ENCODE measurements at places on chromosomes 11 and 22.

- DNase-seq = no peak
Observed at GRCh38 chr11:18736590-18737148, 10.7 kb upstream of the IGSF22 start.

DNA sequence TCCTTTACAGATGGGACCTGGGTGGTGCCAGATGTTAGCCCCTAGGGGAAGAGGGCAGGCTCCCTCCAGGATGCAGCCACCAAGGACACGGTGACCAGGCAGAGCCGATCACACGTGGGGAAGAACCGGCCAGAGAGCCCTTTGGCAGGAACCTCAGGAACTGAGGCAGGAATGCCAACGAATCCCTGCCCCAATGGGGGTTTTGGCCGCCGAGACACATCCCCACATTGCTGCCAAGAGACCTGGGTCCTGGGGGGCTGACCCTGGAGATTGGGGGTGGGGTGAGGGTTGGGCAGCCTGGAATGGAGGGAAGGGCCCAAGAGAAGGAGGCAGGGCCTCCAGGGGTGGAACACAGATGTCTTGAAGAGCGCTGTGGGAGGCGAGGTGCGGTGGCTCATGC is 28.7 kb upstream of the LMO1 start:
- no peak for DNase-seq

DNA sequence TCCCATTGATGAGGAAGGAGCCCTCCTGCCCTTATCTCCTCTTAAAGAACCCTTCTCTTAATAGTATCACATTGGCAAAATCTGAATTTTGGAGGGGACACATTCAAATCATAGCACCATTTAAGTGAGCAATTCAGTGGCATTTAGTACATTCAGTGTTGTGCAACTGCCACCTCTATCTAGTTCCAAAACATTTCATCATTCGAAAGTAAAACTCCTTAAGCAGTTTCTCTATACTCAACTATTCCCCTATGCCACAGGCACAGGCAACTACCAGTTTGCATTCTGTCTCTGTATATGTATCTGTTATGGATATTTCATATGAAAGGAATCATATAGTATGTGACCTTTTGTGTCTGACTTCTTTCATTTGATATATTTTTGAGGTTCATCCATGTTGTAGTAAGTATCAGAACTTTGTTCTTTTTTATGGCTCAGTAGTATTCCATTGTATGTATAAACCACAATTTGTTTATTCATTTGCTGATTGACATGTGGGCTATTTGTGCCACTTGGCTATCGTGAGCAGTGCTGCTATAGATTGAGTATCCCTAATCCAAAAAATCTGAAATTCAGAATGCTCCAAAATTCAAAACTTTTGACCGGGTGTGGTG is 22.9 kb downstream of the FAR1 start:
- no peak for DNase-seq

- no peak for DNase-seq
Observed at GRCh38 chr11:72015511-72016061, 16.9 kb downstream of the IL18BP start.

DNA sequence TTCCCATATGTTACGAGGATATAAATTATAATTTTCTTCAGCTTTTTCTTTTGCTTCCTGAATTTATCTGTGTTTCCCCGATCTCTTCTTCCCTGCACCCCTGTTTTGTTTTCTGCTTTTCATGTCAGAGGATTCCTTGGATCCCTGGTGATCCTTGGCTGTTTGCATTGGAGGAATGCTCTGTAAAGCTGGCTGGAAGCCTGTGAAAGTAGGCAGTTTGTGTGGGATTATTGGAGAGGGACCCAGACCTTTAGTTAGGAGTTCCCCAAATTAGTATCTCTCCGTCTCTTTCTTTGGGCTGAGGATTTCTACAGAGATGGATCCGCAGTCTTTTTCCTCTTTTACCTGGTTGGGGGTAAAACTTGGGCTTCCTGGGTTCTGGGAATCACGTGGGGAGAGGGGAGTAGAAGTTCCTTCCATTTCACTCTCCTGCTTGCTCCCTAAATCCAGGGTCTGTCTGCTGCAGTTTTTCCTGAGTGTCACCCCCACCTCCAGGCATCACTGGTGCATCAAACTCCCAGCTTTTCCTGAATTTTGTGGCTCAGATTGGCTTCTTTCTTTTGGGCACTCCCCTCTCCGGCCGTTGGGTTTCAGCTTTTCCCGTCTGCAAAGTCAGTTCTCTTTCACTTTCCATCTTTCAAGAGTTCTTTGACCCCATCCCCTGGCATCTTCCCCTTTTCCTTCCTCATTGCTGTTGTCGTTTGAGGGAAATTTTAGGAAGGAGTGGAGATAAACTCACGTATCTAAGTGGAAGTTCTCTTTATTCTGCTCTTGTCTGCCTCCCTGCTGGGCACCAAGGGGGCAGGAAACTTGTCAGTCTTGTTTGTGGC is 79.1 kb upstream of the ALX4 start:
- no peak for DNase-seq

- DNase-seq = no peak
Observed at GRCh38 chr11:47185305-47186075, 744 bp downstream of the PACSIN3 start.

DNA sequence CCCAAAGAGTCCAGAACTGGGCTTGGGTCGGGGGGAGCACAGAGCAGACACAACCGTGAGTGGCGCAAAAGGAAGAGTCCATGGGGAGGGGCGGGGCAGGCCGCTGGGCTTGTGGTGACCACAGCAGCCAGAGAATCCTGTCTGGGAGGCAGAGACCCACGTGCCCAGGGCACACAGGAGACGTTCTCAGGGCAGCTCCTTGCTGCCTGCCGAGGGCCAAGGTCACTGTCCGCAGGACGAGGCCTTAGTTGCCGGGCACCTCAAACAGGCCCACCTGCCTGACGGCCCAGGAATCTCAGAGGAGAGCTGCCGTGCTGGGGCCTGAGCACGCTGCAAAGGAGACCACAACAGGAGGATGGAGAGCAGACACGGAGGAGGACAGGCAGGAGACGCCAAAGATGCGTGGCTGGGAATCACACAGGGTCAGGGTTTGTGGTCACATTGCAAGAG is 87.8 kb downstream of the MYEOV start:
- DNase-seq = no peak

GRCh38 chr22:49929211-49929979 is 11.0 kb downstream of the CRELD2 start:
- DNase-seq = peak; percentile 65

DNA sequence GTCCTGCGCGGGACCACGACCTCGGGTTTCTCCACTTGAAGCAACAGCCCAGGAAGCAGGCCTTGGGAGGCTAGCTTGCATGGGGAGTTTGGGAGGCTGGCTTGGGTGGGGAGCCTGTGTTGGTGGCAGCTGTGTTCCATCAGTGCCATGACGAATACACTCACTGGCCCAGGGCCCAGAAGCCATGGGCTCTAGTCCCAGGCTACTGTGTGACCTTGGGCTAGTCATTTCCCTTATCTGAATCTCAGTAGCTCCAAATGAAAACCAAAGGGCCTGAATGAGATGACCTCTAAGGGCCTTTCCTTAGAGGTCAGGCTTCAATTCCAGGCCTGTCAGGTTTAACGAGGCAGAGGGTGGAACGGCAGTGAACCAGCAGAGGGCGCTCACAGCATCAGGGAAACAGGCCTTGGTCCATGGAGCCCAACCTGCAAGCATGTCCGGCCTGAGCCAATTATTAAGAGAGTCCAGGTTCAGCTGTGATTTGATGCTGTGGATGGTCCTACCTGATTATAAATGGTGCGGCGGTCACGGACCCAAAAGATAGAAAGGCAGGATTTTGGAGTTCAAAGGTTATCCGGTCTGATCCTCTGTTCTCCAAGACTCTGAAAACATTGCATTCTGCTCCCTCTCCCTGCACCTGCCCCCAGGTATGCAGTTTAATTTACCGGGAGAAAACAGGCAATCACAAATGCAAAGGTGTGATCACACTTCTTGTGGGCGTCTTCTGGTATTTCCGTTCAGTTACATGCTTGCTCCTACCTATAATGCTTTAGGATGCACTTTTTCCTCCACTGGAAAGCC is 15.9 kb downstream of the PTPN5 start:
- DNase-seq = peak; percentile 23

DNA sequence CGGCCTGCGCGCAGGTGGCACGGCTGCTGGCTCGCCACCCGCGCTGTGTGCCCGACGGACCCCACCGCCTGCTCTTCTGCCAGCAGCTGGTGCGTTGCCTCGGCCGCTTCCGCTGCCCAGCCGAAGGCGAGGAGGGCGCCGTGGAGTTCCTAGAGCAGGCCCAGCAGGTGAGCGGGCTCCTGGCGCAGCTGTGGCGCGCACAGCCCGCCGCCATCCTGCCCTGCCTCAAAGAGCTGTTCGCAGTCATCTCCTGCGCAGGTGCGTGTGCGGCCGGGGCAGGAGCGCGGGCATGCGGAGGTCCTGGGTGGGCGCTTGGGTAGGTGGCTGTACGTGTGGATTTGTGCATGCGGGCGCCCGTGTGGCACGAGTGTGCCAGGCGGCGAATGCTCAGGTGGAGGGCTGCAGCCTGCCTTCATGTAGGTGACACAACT is 8.0 kb downstream of the USP35 start:
- DNase-seq = no peak

Measured in stimulated activated CD4-positive, alpha-beta T cell treated with anti-CD3 and anti-CD28 coated beads, Interleukin-12 subunit alpha, Interleukin-12 subunit beta, amount 100 ng/mL, for 24 hours (primary cell).